ENCODE measurements at places on chromosomes 16 and 17.
A peak's percentile ranks its signal among the peaks of the same experiment; 100 is the strongest.

DNA sequence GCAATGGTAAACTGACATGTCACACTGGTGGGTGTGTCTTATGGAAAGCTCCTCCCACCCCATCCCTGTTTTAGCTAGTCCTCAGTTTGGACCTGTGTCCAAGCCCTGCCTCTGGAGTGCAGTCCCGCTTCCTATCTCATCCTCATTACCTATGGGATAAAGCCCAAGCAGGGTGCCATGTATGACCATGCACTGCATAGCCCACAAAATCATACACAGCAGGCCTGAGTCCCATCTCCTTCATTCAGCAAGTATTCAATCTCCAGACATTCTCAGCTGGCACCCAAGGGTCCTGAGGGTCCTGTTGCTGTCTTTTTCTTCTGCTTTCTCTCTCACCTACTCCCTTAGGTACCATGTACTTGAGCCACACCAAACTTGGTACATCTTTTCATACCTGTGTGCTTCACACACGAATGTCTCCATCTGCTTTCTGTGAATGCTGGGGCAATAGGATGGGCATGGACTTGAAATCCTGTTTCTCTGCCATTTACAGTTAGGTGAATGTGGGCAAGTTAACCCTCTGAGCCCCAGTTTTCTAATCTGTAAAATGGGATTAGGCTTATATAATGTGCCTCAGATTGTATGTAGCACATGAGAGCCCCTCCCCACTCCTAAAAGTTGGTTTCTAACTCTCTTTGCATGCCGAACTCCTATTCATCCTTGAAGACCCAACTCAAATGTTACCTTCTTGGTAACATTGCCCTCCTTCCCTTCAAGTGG lies 28.5 kb downstream of the TNS4 start:
- DNase-seq = no peak

DNA sequence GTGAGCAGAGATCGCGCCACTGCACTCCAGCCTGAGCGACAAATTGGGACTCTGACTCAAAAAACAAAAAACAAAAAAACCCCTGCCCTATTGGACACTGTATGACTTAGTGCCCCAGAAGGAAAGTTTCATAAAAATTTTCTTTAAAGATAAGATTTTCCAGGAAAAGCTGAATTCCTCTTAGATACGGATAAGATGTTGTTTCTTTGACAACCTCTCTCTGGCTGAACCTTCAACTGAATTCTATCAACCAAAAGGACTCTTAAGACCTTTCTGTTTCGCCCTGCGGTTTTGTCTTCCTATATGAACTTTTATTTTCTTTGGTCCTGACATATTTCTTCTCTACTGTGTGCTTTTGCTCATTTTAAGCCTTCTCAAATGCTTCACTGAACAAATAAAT lies 35.8 kb downstream of the CPPED1 start:
- DNase-seq = no peak

DNA sequence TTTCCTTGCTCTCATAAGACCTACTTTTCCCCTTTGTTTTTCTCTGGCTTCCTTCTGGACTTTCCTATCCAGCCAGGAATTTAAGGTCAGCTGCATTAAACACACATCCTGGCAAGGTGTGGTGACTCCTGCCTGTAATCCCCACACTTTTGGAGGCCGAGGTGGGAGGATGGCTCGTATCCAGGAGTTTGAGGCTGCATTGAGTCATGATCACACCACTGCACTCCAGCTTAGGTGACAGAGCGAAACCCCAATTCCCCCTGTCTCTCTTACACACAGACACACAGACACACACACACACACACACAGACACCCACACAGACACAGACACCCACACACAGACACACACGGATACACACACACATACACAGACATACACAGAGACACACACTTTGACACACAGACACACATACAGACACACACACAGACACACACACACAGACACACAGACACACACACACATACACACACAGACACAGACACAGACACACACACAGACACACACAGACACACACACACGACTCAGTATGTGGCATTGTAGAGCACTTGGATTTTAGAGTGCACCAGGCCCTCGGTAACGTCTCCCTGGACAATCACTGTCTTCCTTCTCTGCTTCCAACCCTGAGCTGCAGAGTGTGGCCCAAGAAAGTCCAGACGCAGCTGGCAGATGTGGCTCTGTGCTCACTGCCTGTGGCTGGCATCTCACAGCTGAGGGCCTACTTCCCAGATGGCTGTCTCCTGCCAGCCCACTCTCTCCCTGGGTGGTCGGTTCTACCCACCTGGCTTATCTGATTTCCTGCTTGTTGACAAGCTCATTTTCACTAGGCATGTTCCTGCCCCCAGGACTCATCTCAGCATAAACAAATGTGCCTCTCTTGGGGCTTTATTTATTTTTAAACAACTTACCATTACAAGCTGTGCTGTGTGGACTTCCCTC lies 39.0 kb downstream of the NLRP1 start:
- no peak for DNase-seq

DNA sequence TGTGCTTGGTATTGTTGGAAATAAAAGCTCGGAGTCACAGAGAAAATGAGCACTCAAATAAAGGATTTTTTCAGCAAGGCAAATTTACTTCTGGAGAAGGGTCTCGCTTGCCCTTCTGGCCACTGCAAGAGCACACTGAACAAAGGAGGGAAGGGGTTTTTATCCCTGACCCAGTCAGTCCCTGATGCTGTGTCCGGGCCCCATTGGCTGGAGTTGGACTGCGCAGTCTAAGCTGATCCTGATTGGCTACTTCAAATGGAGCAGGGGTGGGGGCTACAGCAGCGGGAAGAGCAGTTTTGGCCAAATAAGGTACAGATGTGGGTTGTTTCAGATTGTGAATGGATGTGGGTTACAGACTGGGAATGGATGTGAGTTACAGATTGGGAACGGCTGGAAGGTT lies 4.3 kb upstream of the NLRP1 start:
- DNase-seq = no peak

GRCh38 chr16:1291576-1291974 lies 17.9 kb upstream of the UBE2I start:
- no peak for DNase-seq

DNA sequence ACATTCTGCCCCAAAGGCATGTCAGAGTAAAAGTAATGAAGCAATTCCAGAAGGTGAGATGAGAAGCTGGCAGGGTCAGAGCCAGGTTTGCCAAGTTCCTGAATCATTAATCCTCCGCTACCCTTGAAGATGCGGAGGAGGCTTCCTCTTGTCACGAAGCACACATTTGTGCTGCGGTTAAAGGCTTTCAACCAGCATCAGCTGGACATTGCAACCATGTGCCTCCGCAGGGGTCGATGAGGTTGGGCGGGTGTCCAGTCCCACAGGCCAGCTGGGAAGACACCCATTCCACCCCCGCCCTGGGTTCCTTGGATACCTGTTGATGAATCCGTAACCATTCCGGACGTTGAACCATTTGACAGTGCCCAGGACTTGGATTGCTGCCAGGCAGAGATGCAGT lies 1.3 kb downstream of the YBX2 start:
- no peak for DNase-seq

- no peak for DNase-seq
Measured at GRCh38 chr16:59899940-59900339, 1165.8 kb upstream of the GOT2 start.

- no peak for DNase-seq
Measured at GRCh38 chr17:38617074-38617860, 11.5 kb upstream of the SRCIN1 start.

- DNase-seq = peak; percentile 35
Measured at GRCh38 chr17:30969989-30970830, 629 bp upstream of the RNF135 start.

- peak; percentile 46 for DNase-seq
Measured at GRCh38 chr17:16352667-16353316, 477 bp downstream of the CENPV start.

- DNase-seq = no peak
Measured at GRCh38 chr17:36594626-36595401, 3.1 kb downstream of the DHRS11 start.

DNA sequence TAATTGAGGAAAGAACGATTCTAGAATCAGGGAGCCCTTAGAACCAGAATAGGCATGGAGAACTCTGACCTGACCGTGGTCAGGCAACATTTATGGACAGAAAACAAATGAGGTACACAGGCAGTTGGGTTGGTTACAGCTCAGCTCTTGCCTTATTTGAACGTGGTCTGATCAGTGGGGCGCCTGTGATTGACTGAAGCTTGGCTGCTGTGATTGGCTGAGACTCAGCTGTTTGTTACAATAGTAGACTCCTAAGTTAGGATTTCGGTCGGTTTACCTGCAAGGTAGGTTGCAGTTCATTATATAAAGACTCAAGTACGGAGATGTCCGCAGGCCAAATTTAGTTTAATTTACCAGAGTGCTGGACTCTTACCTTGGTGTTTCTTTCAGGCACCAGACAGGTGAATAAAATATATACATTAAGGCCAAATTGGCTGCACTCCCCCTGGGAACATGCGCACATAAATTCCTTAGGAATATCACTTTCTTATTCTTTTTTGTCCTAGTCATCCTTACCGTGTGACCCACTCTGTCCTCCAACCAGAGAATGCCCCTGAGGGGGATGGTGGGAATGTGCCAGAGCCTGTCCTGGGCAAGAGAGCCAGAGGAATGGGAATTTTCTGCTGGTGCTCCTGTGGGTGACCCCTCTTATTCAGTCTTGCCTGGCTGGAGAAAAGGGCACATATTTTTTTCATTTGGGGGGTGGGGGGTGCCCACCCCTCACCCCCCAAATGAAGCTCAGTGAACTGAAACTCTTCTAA lies 7.5 kb upstream of the CSNK2A2 start:
- no peak for DNase-seq

GRCh38 chr17:1563786-1564613 lies 1.4 kb upstream of the PITPNA start:
- no peak for DNase-seq

DNA sequence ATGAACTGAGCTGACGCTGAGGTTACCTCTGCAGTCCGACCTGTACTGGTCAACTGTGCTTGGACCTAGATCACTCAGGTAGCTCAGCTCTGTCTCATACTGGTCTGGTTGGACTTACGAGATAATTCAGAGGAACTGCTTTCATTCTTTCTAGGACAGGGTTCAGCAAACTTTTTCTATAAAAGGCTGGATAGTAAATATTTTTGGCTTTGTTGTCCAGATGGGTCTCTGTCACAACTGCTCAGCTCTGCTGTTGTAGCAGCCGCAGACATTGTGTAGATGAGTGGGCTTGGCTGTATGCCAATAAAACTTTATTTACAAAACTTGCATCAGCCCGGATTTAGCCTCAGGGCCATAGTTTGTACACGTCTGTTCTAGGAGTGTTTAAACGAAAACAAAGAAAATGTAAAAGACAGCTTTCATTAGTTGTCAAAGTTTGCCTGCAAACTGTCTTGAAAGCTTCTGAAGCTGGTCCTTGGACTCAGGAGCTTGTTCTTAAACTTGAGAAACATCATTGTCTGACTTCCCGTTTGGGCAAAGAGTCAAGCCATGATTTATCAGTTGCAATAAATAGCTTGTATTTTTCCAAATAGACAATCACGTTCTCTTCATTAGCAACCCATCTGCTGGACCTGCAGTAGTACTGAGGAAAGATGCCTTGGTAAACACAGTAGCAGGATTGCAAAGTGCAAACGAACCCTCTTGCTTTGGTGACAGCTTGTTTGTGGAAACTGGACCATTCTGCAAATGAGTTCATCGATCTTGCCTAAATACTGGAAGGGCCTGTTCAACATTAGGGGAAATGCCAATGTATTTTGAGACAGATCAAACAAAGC lies 253.4 kb downstream of the SNX29 start:
- no peak for DNase-seq

GRCh38 chr16:73997340-73997711 lies 299.3 kb upstream of the PSMD7 start:
- no peak for DNase-seq

DNA sequence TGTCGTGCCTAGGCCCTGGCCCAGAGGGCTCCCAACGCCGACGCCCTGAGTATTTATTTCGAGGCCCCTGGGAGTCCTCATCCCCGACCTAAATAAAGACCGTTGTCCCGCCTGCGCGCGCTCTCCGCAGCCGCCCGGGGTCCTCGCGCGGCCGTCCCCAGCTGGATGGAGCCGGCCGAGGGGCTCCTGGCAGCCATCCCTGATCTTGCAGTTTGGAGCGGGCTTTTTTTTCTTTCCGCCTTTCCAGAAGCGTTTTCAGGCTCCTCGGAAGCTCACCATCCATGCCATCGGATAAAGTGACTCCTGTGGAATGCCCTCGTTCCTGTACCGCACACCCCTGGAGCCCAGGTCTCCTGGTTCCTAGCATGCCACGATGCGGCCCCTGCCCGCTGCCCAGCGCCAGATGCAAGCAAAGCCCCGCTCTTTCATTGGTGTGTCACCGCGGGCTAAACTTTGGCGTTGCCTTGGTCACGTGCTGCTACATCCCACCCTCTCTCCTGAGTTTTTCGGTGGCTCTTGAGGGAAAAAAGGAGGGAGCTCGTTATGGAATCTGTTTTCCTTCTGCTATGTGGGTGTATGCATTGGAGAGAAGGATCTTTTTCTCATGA lies 716 bp downstream of the TMEM94 start:
- peak; percentile 76 for DNase-seq

DNA sequence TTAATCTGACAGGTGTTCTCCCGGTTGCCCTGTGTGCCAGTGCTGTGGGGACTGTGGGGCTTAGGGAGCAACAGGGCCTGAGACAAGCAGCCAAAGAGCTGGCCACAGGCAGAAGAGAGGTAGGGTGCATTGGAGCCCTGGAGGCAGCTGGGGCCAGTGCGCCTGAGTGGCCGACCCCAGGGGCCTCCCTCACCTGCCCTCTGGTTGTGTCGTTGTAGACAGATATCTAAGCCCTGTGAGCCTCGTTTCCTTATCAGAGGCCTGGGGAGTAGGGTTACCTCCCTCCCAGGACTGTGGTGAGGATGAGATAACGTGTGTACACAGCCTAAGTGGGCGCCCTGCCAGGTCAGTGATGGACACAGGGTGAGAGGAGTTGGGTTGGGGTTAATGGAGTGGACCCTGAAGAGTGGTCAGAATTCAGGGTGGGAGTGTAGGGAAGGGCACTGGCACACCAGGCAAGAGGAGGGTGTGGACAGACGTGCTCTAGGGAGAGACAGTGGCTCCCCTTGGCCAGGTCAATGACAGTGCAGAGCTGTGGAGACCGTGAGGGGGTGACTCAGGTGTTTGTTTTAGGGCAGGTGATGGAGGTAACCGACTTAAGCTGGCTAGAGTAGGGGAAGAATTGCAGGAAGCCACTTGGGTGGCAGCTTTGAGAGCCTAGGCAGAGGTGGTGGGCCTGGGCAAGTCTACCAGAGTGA lies 3.4 kb downstream of the NARF start:
- DNase-seq = no peak

DNA sequence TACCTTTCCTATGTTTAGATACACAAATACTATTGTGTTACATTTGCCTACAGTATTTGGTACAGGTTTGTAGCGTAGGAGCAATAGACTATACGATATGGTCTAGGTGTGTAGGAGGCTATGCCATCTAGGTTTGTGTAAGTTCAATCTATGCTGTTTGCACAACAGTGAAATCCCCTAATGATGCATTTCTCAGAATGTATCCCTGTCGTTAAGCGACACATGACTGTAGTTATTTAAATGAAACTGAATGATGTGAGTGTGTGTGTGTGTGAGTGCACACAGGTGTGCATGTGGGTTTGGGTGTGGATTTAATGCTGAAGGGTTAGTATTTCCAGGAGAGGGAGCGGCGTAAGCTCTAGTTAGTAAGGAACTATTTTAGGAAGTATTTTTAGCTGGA lies 34.6 kb upstream of the SMIM36 start:
- DNase-seq = no peak

GRCh38 chr17:46182961-46183360 lies 10.3 kb downstream of the KANSL1 start:
- DNase-seq = no peak

Data from femur (tissue), 1 donor.